ENCODE measurements at places on chromosomes 7 and 10.
A peak's percentile ranks its signal among the peaks of the same experiment; 100 is the strongest.

GRCh38 chr7:14457568-14458453 lies 444.7 kb downstream of the DGKB start:
- DNase-seq, result peak; percentile 74

GRCh38 chr7:53272081-53272480 lies 236.6 kb downstream of the POM121L12 start:
- DNase-seq, result no peak

DNA sequence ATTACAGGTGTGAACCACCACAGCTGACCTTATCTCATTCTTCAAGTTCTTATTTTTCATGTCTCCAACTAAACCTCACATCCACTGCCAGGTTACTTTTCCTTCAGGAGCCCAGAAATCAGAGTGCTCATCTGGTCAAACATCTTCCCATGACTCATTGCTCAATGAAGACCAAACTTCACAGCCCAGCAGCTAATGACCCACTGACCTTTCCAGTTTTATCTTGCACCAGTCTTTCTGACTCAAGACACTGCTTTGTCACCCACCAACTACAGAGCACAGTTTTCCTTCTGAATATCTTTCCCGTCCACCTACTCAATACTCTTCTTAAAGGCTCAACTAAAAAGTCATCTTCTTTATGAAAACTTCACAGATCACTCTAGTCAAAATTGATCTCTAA lies 245.1 kb downstream of the CHCHD3 start:
- DNase-seq, result no peak

- DNase-seq, result no peak
Measured at GRCh38 chr10:22945934-22946673, 18.3 kb downstream of the ARMC3 start.
